ENCODE measurements at places on chromosomes 3 and 15. TPM values are rescaled to one million over a fixed set of nuclear protein-coding genes. Genes with fewer than 3 reads are reported as not detected.

Gene WDR5B
- total RNA-seq: 5.4 TPM

DNA sequence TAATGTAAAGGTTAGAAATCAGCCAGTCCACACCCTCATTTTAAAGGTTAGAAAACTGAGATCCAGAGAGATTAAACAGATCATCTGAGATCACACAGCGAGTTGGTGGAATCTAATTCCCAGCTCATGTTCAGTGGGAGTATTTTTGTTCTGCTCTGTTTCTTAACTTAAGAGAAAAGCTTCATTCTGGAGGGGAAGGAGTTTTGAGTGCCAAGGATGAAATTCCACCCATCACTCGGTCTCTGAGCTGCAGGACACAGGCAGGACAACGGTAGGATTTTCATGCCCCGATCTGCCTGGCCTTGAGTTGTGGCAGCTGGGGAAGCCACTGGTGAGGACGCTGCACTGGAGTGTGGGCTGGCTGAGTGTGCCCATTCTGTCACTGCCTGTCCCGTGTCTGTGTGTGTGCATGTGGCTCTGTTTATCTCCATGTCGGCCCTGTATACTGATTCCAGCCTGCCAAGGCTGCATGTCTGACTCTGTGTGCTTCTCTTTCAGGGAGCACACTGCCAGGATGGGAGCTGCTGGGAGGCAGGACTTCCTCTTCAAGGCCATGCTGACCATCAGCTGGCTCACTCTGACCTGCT lies 94.3 kb downstream of the CEMIP start:
- DNase-seq: no peak

DNA sequence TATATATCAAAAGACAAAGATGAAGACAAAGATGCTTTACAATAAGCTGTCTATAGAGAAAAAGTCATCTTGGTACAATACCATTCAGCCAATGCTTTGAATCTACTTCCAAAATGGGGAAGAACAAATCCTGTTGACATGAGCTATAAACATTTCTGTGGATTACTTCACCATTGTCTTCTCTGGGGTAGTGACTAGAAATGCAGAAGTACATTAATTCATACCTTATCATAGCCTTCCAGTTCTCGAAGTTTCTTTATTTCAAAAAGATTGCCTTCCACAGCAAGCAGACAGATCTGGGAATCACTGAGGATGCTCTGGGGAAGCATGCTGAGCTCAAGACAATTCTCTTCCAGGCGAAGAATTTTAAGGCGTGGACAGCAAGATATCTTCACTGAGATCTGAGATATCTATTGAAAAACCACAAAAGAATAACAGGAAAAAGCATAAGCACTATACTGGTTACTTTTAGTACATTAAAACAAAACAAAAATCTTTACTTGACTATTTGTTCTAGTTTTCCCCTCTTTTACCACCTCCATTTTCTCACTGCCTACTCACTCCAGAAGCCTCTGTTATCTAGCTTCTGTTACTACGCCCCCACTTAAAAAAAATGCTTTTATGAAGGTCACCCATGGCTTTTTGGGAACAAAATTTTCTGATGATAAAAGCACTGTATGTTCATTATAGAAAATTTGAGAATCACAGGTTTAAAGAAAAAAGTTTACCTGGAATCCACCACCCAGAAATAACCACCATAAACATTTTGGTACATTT lies 3.6 kb downstream of the LRRC57 start:
- DNase-seq: peak; percentile 52

Gene P2RY13
- total RNA-seq: 0.81 TPM

Gene STX19
- not detected for total RNA-seq

Gene SKOR1
- total RNA-seq: 1.1 TPM

Gene C3orf70
- under 0.01 TPM for total RNA-seq

Gene KCTD6
- total RNA-seq: 4.3 TPM

Gene CILP
- 1.1 TPM for total RNA-seq

DNA sequence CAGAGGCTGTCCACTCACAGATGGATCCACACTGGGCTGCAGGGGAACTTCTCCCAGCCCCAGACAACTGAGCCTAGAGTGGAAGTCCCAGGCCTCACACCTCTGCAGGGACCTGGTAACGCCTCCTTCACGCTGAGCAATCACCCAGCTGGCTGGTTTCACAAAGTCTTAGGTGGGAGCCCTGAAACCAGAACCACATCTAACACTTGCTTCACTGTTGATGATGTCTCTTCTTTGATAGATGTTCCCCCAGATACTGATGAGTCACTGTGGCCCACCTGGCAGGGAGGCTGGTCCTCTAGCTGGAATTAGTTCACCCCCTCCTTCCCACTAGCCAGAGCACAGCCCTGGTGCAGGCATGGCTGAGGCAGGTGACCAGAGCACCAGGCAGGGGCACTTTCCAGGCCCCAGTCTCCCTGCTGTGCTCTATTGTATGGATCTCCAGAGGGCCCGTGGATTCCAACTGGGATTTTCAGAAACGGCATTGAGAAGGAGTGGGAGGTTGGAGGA lies 33.5 kb downstream of the MYL3 start:
- DNase-seq: no peak

- no peak for DNase-seq
Observed at GRCh38 chr3:117625174-117625573, 915.6 kb downstream of the TUSC7 start.

- DNase-seq: no peak
Observed at GRCh38 chr15:63344731-63345390, 36.8 kb downstream of the CA12 start.

DNA sequence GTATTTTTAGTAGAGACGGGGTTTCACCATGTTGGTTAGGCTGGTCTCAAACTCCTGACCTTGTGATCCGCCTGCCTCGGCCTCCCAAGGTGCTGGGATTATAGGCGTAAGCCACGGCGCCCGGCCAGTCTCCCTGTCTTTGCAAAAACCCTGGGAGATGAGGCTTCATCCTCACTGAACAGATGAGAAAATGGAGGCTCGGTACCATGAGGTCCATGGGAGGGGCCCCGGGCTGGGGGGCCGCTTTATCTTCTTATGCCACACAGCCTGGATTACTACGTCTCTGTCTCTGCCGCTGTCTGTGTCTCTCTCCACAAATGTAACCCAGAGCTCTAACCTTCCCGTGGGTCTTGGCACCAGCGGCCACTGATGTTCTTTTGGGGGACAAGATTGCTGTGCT lies 39.1 kb downstream of the ABTB1 start:
- no peak for DNase-seq

Gene CRBN
- total RNA-seq: 107 TPM
